ENCODE measurements at places on chromosomes 11 and 22. TPM values are rescaled to one million over a fixed set of nuclear protein-coding genes. Genes with fewer than 3 reads are reported as not detected.

MPZL3 gene
- total RNA-seq = 1.0 TPM

SLC43A1 gene
- 5.8 TPM for total RNA-seq

C11orf21 gene
- 19.1 TPM for total RNA-seq

POTEH gene
- total RNA-seq = not detected

VSIG10L2 gene
- 0.05 TPM for total RNA-seq

RAPSN gene
- total RNA-seq = not detected

Measured in left cardiac atrium (tissue), 4 donors.